ENCODE measurements at places on chromosomes 4 and X.

DNA sequence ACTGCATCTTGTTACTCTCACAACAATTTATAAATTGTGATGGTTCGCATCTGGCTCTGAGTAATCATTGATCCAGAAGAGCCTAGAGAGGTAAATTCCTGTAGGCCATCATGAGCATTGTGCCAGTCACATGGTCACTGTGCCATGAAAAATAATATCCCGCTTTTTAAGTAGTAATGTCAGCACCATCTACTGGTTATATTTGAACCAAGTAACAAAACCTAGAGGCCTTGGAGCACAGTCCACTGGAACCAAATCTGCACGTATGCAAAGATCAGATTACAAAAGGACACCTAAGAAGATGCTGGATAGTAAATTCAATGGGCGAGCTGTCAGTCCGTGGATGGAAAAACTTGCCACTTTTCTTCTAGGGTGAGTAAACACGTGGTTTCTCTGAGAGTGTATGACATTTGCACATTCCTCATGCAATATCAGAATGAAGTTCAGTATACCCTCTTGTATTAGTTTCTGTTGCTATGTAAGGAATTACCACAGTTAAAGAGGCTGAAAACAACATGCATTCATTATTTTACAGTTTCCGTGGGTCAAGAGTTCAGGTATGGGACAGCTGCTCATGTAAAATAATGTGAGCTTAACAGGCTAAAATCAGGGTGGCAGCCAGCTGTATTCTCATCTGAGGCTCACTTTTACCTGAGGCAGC, 26.8 kb downstream of the FAM114A1 start:
- DNase-seq, result no peak

DNA sequence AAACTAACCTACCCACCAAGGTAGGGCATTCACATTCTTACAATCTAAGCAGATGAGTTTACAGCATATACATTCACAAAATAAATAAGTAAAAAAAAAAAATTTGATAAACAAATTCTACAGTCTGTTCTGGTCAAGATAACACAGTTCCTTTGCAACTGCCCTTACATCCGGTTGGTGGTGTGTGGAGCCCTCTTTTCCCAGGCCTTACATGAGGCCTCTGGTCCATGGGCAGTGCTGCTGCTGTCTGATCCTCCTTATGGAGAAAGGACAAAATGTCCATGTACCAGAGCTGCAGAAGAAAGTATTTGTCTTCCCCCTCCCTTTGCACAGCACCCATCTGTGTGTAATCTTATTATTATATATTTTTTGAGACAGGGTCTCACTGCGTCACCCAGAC, 2.2 kb upstream of the SEPTIN11 start:
- no peak for DNase-seq

DNA sequence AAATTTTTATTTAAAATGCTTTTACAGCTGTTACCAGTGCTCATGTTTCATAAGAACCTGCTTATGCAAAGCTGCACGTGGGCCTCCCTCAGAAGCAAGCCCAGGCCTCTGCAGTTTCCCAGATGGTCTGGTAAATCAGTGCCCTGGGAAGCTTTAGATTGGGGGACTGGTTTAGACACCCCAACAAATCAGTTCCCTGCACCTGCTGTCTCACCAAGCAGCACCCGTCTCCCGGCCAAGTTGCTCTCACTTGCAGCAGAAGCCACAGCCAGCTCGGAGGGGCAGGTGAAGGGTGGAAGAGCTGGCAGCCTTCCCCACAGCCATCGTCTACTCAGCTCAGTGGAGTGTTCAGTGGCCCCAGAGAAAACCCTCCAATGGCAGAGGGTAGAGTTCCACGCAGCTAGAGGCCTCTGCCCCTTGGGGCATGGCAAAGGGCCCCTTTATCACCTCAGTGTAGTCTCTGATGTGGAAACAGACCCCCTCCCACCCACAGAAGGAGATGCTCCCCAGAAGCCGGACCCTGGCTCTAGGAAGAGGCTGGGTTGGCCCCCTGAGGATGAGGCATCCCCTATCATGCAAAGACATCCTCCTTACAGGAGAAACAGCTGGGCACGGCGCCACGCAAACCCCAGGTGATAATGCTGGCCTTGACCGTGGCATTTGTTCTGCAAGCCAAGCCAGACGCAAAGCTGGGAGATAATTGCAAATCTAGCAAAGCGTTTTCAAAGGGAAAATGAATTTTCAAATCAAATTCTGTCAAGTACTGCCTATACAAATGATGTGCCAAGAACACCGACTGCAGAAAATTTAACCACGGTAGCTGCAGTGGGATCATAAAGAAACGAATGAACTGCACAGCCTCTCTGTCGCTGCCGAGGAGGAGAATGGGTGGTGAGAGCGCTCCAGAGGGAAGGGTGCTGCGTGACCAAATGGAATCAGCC, 51.9 kb downstream of the ZFYVE28 start:
- peak; percentile 22 for DNase-seq

- no peak for DNase-seq
Observed at GRCh38 chr4:173130687-173131086, 37.9 kb upstream of the GALNT7 start.

DNA sequence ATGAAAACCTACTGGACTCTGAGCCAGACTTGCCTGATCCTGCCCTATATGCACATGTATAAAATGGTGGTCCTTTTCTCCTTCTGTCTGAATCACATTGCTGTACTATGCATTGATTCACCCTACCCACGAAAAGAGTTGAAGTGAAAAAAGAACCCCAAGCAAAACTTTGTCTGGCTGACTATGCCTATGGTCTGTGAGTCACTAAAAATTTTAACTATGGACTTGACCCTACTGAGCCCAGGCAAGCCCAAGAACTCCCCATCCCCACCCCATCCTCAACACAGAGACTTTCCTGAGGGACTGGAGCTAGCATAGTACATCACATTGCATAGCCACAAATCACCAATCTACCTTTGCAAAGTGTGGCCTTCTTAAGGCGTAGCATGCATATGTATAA, 116.6 kb upstream of the TENM3 start:
- no peak for DNase-seq

- DNase-seq, result no peak
Observed at GRCh38 chr4:165359506-165359905, 19.3 kb upstream of the CPE start.

- no peak for DNase-seq
Observed at GRCh38 chr4:2961811-2962441, 1.3 kb downstream of the NOP14 start.

DNA sequence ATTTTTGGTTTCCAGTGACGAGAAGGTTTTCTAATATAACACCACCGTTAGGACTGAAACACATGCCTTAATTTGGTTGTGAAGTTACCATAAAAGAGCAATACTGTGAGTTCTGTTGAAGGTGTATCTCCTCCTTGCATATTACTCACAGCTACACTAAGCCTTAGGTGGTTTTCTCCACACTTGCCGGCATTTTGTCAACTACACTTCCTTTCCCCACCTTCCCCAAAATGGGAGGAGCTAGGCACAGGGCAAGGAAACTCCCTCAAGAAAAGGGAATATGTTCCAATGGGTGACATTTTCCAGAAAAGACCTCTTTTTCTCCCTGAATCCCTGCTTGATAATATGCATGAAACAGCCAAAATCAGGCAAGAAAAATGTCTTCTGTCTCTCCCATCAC, 44.8 kb downstream of the RELL1 start:
- no peak for DNase-seq

- no peak for DNase-seq
Observed at GRCh38 chr4:59247032-59247431, 1953.1 kb upstream of the ADGRL3 start.

DNA sequence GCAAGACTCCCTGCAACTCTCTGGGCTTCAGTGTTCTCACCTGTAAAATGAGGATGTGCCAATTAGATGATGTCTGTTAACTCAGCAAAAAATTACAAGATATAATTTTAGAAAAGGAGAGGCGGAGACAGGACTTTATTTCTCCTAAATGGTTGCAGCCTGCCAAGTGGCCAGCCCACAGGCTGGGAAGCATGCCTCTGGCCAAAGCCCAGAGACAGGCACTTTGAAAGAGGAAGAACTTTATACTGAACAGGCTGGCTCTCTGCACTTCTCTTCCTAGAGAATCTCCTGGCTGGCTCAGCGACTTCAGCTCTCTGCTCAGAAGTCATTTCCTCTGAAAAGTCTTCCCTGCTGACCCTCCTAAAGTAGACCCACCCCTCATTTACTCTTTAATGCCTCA, 3.7 kb downstream of the PRDM5 start:
- no peak for DNase-seq

DNA sequence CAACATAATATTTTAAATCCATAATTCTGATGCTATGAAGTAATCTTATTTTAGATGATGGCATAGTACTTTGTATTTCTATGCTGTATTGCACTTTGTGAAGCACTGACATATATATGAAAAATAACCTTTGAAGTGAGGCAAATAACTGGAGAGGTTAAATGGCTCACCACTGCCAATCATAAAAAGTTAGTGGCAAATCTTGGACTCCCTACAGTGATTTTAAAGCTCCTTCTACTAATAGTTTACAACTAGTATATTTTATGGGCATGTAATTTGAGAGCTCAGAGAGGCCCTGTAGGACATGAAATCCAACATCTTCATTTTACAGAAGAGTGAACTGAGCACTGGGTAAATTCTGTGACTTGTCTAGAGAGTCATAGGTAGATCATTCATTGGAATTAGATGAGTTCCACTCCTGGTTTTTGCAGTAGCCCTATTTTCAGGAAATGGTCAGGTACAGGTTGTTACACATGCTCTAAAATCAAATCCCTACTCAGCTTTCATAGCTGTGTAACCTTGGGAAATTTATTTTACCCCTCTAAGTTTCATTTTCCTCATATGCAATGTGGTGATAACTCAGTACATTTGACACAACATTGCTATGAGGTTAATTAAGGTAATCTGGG, 804 bp upstream of the GC start:
- no peak for DNase-seq

DNA sequence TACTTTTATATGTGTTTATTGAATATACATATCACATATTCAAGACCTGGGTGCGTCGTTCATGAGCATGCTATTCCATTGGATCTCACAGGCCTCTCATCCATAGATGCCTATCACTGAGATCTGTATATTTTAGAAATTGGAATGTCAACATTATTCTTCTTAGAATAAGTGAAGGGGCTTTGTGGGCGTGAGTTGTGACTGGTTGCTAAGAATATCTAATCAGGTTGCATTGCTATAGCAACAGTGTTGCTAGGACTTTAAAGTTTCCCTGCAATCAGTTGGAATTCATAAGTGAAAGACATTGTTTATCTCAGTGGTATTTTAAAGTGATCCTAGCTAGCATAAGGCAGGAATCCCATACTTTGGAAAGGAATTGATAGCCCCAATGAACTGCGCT, 36.7 kb upstream of the ANK2 start:
- DNase-seq, result no peak

DNA sequence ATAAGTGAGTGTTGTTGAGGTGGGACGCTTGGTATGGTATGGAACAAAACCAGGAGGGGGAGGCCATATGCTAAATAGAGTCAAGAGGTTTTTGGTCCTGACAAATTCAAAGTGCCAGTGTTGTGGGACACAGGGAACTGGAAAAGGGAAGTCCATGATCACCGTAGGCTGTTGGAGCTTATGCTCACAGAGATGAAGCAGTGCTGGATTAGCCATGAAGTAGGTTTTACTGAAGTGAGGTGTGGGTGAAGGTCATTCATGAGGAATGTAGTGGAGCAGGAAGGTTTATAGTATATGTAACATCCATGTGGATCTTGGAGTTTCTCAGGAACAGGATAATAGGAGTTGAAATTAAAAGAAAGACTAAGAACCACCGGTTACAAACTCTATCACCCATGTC, 256.1 kb upstream of the PITX2 start:
- DNase-seq, result no peak

DNA sequence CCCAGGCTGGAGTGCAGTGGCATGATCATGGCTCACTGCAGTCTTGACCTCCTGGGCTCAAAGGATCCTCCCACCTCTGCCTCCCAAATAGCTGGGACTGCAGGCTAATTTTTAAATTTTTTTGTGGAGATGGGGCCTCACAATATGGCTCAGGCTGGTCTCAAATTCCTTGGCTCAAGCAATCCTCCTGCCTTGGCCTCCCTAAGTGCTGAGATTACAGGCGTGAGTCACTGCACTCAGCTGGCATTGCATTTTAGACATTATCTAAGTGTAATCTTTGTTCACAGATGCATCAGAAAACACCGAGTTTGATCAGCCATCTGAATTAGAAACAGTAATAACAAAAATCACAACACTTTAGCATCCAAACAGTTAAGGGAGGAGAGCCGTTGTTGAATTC, 53.4 kb upstream of the CBR4 start:
- no peak for DNase-seq

DNA sequence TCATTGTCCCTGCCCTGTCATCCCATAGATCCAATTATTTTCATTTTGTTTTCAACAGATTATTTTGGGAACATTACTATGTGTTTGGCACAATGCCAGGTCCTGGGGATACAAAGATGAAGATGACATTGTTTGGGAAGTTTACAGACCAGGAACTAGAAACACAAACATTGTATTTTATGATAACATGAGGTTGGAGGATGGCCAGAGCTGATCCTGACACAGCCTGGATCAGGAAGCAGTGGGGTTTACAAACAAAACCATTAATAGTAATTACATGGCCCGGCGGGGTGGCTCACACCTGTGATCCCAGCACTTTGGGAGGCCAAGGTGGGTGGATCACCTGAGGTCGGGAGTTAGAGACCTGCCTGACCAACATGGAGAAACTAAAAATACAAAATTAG, 29.9 kb downstream of the CLRN2 start:
- DNase-seq, result no peak

DNA sequence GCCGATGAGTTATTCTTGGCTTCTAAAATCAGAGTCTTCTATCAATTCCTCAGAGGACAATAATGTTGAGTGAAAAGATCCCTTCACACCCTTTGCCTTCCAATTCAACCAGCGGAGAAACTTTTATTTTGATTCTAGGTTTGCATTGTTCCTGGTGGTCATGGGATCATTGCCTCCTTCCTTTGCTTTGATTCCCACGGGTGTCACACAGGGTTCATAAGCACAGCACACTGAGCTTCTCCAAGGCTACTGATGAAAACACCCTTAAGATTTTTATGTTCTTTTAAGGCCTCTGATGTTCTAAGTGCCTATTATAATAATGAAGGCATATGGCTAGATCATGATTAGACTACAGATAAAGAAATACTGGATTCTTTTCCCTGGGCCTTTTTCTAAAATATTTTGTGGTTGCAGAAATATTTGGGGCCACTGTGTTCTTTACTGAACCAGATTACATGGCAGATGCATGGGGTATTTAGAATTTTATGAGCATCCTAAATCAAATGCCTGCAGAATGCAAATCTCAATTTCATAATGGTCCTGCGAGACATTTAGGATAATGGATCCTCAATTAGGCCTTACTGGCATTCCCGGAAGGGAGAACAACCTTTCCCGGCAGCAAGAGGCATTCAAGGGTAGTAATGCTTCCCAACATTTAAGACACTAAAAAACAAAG, 43.9 kb upstream of the FGFBP2 start:
- DNase-seq, result no peak

DNA sequence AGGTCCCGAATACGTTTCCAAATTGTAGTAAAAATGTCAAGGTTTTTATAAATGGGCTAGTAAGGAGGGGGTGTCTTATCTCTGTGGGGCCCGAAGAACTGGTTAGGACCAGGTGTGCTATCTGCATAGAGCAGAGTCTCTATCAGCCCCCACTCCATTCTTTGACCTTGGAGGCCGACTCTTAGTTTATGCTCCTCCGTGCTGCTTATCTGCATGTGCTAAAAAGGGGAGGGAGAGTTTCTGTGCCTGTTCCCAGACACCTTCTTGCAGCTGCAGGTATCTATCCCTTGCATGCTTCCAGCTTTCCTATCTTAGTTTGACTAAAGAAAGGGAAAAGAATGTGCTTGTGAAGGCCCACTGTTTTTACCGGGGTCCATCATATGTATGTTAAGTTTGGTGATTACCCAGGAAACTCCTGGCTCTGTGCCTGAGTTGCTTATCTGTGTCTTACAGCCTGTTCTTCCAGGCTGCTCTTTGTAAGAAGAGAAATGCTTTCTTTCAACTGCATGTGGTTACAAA, 28.6 kb upstream of the NAF1 start:
- DNase-seq, result no peak

Data from WERI-Rb-1 (cell line).